ENCODE measurements at places on chromosomes 4 and X. TPM values are rescaled to one million over a fixed set of nuclear protein-coding genes. Genes with fewer than 3 reads are reported as not detected.

GLOD5 gene
- total RNA-seq: not detected

DNA sequence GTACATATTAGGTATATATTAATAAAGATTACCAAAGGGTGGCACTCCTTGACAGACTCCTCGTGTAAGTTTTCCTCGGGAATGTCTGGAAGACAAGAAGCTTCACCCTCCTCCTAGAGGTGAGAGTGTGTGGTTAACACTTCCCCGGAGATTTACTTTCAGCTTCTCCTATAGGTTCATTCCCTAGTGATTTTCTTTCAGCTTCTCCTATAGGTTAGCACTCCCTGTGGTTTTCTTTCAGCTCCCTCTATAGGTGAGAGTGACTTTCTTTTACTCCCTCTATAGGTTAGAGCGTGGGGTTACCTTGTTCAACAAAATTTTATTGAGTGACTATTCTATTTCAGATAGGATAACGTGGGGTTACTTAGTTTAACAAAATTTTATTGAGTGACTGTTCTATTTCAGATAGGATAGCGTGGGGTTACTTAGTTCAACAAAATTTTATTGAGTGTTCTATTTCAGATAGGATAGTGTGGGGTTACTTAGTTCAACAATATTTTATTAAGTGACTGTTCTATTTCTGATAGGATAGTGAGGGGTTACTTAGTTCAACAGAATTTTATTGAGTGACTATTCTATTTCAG lies 106.0 kb upstream of the PLAC1 start:
- H3K4me3 ChIP-seq: no peak overlapping the region
- no peak for DNase-seq
- peaks cover 2% of the 10 kb centered on the region for H3K27me3 ChIP-seq
- no peak overlapping the region for H3K27ac ChIP-seq
- H3K4me1 ChIP-seq: no peaks in the 10 kb centered on the region

DNA sequence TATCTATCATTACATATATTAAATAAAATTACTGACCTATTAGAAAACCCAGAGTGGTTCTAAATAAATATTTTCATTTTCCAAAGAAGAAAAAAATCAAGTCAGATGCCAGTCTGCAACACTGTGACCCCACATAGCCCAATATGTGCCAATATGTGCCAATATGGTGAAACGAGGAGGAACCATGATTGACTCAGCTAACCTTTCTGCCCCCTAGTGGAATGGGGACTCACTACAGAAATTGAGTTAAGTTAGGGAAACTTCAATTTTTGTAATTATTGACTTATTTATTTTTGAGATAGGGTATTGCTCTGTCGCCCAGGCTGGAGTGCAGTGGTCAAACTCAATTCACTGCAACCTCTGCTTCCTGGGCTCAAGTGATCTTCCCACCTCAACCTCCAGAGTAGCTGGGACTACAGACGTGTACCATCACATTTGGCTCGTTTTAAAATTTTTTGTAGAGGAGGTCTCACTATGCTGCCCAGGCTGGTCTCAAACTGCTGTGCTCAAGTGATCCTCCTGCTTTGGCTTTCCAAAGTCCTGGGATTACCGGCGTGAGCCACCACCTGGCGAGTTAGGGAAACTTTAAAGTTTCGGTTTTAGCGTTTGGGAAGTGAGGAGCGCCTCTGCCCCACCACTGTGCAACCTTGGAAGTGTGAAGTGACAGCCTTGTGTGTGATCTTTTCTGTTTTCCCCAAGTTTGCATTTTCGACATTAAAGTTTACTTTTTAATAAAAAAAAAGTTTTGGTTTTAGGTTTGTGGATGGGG lies 116.8 kb upstream of the SHISA3 start:
- H3K36me3 ChIP-seq: no peaks in the 10 kb centered on the region
- H3K4me3 ChIP-seq: no peak overlapping the region
- no peak overlapping the region for H3K27ac ChIP-seq
- peaks cover 5% of the 10 kb centered on the region for H3K4me1 ChIP-seq

GRCh38 chr4:154277172-154277571 lies 214.4 kb downstream of the DCHS2 start:
- no peak for DNase-seq
- no peaks in the 10 kb centered on the region for H3K4me1 ChIP-seq
- H3K27ac ChIP-seq: no peak overlapping the region

RHOXF2 gene
- total RNA-seq: not detected

- DNase-seq: no peak
- peaks cover 50% of the 10 kb centered on the region for H3K36me3 ChIP-seq
- no peaks in the 10 kb centered on the region for H3K27me3 ChIP-seq
- H3K4me3 ChIP-seq: no peak overlapping the region
- no peak overlapping the region for H3K27ac ChIP-seq
Measured at GRCh38 chr4:26402458-26402857, 81.6 kb downstream of the RBPJ start.

DNA sequence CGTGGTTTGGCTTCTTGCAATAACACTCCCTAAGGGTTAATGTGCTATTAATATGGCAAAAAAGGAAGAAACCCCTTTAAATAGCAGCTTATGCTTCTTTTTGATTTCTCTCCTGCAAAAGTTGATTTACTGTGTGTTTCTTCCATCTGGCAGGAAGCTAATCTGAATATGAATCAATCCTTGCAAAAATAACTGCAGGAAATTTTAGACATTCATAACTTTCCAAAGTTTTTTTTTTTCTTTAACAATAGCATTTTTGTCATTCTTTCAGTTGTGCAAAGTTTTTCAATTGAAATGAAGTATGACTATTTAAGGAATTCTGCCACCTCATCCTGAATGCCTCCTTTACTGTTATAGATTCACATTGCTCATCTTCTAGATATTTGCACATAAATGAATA lies 115.6 kb downstream of the SPANXA1 start:
- no peaks in the 10 kb centered on the region for H3K36me3 ChIP-seq
- no peak overlapping the region for H3K4me3 ChIP-seq
- no peaks in the 10 kb centered on the region for H3K4me1 ChIP-seq
- H3K27ac ChIP-seq: no peak overlapping the region

- no peak for DNase-seq
- H3K4me3 ChIP-seq: no peak overlapping the region
- no peaks in the 10 kb centered on the region for H3K36me3 ChIP-seq
- no peak overlapping the region for H3K27ac ChIP-seq
Measured at GRCh38 chr4:120703908-120704307, 218.6 kb downstream of the PRDM5 start.

DNA sequence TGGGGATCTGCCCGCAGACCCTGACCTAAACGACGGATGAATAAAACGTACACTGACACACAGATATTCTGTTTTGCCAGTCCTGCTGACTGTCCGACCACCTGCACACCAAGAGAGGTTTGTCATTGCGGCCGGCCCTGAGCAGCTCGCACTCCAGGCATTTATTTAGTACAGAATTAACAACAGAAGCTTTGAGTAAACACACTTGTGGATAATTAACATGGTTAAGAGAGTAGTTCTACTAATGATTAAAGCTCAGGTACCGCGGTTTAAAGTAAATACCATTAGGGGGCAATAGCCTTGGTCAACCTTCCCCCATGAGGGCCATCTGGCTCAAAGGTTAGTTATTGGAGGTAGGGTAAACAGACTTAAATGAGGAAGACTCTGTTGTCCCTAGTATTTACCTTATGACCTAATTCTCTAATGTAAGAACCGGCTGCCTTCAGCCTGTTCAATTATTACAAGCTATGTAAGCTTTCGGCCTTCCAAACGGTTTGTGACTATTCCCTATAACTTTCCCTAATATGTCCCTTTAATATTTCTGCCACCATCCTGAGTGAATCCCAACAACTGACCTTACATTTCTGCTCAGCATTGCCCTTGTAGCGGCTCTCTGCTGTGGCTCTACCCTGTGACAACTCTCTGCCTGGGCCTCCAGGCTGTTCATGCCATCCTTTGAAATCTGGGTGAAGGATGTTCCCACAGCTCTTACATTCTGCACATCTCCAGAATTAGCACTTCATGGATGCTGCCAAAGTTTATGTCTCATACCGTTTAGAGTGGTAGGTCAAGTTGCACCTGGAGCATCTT lies 46.9 kb upstream of the SYTL5 start:
- no peaks in the 10 kb centered on the region for H3K36me3 ChIP-seq
- H3K4me3 ChIP-seq: no peak overlapping the region
- no peak for DNase-seq
- H3K27ac ChIP-seq: no peak overlapping the region
- H3K4me1 ChIP-seq: peaks cover 4% of the 10 kb centered on the region

MAGEB1 gene
- not detected for total RNA-seq

GRCh38 chrX:69229436-69229835 lies 64.2 kb upstream of the PJA1 start:
- no peaks in the 10 kb centered on the region for H3K27me3 ChIP-seq
- H3K36me3 ChIP-seq: no peaks in the 10 kb centered on the region
- DNase-seq: no peak
- H3K27ac ChIP-seq: no peak overlapping the region

MAML3 gene
- total RNA-seq: 2.0 TPM

DNA sequence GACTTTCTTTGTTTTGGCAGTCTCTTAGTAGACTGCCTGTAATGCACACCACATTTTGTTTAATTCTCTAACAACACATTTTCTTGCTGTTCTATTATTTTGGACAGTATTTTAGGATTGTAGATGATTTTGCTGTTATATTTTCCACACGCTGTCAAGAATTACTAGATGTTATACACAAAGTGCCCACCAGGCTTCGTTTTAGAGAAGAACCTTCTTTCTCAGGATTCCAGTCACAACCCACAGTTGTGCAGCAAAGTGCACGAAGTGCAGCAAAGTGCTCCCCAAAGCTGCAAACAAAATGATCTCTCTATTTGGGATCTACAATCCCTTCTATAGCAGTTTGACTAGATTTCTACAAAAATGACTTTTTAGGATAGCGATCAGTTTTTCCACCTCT lies 2.4 kb downstream of the ZNF141 start:
- DNase-seq: no peak
- H3K36me3 ChIP-seq: peaks cover 79% of the 10 kb centered on the region
- H3K27me3 ChIP-seq: no peaks in the 10 kb centered on the region
- H3K4me1 ChIP-seq: peaks cover 33% of the 10 kb centered on the region
- no peak overlapping the region for H3K4me3 ChIP-seq

- H3K36me3 ChIP-seq: no peaks in the 10 kb centered on the region
- no peak overlapping the region for H3K27ac ChIP-seq
- DNase-seq: no peak
- H3K4me1 ChIP-seq: no peaks in the 10 kb centered on the region
- H3K4me3 ChIP-seq: no peak overlapping the region
Measured at GRCh38 chr4:5259471-5259870, 208.2 kb downstream of the STK32B start.

DNA sequence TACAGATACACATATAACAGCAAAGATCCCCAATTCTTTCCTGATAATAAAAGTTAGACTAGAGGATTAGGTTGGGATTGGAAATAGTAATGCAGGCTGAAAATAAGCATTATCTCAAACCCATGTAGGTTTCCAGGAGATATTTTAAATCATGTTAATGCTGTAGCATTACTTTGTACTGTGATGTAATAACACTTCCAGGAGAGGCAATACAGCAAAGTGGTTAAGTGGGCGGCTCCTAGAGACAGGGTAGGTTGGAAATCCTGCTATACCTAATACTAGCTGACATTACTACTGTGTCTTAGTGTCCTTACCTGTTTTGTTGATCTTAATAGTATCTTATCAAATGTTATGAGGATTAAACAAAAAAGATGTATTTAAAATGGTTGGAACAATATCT lies 9.6 kb downstream of the PAICS start:
- no peak for DNase-seq
- H3K27me3 ChIP-seq: no peaks in the 10 kb centered on the region
- H3K4me3 ChIP-seq: no peak overlapping the region
- peaks cover 49% of the 10 kb centered on the region for H3K4me1 ChIP-seq
- peaks cover 56% of the 10 kb centered on the region for H3K36me3 ChIP-seq

FMR1NB gene
- total RNA-seq: not detected

GRCh38 chr4:135838889-135839288 lies 1637.3 kb upstream of the PABPC4L start:
- H3K27ac ChIP-seq: no peak overlapping the region
- no peaks in the 10 kb centered on the region for H3K36me3 ChIP-seq
- DNase-seq: no peak

- H3K27me3 ChIP-seq: peaks cover 6% of the 10 kb centered on the region
- peaks cover 3% of the 10 kb centered on the region for H3K4me1 ChIP-seq
- H3K27ac ChIP-seq: no peak overlapping the region
Measured at GRCh38 chr4:152738827-152739226, 40.7 kb downstream of the TIGD4 start.

DNA sequence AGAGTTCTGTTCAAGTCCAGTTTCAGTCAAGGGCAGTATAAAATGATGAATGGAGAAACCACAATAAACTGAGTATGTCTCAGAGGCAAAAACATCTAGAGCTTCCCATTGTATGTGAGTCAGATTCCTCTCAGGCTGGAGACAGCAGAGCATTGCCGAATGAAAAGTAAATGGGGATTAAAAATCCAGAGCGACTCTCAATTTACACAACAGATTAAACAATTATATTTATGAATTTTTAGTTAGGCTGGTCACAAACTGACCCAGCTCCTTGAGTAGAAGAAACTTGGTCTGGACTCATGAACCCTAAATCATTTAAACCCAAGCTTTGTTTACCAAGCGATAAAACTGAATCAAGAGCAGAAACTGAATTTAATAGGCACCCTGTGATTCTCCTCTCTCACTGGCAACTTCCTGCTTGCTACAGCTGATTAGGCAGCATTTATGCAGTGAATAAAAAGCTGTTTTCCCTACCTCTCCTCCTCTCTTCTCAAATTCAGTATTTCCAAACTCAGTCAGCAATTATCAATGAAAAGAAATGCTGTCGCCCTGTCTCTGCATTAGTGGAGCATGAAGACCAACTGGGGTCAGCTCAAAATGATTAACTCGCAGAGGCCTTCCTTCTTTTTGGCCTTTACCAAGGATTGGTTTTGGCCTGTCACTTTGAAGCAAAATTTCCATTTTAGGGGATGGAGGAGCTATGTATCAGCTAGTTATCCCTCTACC lies 568.0 kb downstream of the PDHA2 start:
- no peaks in the 10 kb centered on the region for H3K27me3 ChIP-seq
- H3K36me3 ChIP-seq: no peaks in the 10 kb centered on the region
- no peak overlapping the region for H3K27ac ChIP-seq
- no peak for DNase-seq

PF4V1 gene
- total RNA-seq: not detected

DNA sequence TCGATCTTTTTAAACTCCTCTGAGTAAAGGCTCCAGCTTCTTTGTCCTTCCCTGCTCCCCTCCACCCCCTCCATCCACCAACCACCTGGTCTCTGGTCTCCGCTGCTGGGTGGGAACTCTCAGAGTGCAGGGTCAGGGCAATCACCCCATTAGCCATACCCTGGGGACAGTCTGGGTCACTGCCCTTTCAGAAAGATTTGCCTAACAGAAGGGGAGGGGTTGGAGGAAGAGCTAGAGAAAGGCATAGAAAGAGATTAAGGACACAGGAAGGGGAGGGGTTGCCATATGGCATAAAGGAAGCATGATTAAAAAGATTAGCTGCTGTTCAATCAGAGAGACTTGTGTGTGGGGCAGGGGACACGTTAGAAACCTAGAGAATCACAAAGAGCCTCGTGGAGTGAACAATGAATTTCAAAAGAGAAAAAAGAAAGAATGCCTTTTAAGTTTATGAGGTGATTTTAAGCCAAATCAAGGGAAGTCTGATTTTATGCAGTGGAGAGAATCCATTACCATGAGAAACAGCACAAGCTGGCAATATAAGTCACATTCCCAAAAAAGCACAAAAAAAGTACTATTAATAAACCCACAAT lies 115.5 kb upstream of the ACSL4 start:
- no peak overlapping the region for H3K27ac ChIP-seq
- no peak for DNase-seq
- H3K4me3 ChIP-seq: no peak overlapping the region
- H3K36me3 ChIP-seq: no peaks in the 10 kb centered on the region

VCX2 gene
- total RNA-seq: not detected

- H3K4me3 ChIP-seq: no peak overlapping the region
- H3K27ac ChIP-seq: no peak overlapping the region
- H3K27me3 ChIP-seq: no peaks in the 10 kb centered on the region
- no peaks in the 10 kb centered on the region for H3K36me3 ChIP-seq
- H3K4me1 ChIP-seq: no peaks in the 10 kb centered on the region
Measured at GRCh38 chr4:182843808-182844325, 73.3 kb downstream of the DCTD start.
